Activated CD4-positive, CD25-positive, alpha-beta regulatory T cell treated with anti-CD3 and anti-CD28 coated beads, Interleukin-2, amount 50 U/mL, for 16 hours (primary cell): ENCODE measurements at places on chromosomes 16 and 17.

DNA sequence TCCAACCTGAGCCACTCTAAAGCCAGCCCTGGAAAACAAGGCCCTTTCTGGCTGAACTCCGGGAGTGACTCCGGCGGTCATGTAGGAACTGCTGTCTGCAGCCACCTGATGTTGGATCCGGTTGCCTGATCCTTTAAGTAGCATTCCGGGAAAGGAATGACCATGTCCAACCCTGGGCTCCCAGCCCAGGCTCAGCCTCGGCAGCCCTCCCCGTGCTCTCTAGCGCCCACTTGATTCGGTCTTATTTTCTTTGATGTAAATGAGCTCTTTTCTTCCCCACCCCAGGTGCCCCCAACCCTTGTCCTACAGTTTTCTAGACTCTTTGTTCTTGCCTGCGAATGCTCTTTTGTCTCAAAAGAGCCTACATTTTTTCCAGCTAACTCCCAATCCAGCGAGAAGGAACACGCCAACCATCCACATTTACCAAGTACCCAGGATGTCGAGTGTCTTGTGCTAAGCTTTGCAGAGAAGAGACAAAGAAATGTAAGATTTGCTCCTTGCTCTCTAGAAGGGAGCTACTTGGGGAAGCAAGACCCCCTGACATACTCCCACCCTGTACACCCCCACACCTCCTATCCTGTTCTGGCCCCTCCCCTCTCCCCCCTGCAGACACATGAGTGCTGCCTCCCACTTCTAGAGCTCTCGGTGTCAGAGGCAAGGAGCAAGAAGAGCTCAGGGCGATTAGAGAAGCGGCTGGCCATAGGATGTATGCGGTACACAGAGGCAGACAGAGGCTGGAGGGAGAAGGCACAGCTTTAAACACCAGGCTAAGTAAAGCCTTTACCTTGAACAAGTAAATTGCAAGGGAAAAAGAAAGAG, 53.8 kb downstream of the COG7 start:
- DNase-seq: no peak

GRCh38 chr16:83098536-83098935, 471.8 kb downstream of the CDH13 start:
- no peak for DNase-seq

GRCh38 chr17:4043862-4044261, 79.6 kb upstream of the ATP2A3 start:
- peak; percentile 7 for DNase-seq

GRCh38 chr17:64658931-64659330, 3.2 kb downstream of the SMURF2 start:
- DNase-seq: no peak

DNA sequence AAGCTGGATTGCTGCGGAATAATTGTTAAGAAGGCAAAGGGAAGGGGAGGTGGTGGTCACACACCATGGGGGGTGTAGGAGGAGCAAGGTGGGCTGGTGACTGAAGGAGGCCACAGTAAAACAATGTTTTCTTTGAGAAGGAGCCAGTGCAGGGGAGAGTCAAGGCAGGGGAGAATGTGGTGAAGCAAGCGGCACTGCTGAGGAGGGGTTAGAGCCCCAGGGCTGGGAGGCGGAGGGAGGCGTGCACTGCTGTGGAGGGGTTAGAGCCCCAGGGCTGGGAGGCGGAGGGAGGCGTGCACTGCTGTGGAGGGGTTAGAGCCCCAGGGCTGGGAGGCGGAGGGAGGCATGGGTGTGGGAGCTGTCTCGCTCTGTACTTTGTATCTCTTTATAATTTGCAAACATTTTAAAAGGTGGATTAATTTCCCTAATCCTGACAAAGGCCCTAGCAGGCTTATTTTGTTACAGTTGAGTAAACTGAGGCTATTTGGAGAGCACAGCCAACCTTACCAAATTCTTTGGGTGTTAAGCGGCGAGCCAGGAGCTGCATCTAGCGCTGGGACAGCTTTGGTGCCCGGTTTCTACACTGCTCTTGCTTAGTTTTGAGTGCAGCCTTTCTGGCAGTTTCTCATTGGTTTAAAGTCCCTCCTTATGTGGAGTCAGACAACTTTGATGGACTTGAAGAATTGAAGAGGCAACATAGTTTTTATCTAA, 20.9 kb downstream of the RPTOR start:
- no peak for DNase-seq
